Activated naive CD8-positive, alpha-beta T cell treated with anti-CD3 and anti-CD28 coated beads for 36 hours (primary cell): ENCODE measurements at places on chromosomes 5 and 9. TPM values are rescaled to one million over a fixed set of nuclear protein-coding genes. Genes with fewer than 3 reads are reported as not detected.
A peak's percentile ranks its signal among the peaks of the same experiment; 100 is the strongest.

LOX gene
- total RNA-seq: not detected

ZNF883 gene
- total RNA-seq: 1.9 TPM

DNA sequence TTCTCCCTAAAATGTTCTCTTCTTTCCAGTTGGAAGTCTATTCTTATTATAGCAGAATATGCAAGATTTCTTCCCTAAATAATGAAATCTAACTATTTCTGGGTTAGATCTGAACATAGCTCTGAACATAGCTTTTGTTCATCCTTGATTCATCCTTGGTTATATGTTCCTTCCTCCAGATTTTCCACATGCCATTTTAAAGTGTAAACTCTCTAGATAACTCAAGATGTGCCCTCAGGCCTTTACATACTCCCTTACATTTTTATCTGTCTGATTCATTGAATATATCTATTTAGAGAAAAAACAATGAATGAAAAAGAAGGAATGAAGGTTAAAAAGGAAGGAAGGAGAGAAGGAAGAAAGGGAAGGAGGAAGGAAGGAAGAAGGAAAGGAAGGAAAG is 100.9 kb downstream of the FBXO38 start:
- DNase-seq: no peak

DNA sequence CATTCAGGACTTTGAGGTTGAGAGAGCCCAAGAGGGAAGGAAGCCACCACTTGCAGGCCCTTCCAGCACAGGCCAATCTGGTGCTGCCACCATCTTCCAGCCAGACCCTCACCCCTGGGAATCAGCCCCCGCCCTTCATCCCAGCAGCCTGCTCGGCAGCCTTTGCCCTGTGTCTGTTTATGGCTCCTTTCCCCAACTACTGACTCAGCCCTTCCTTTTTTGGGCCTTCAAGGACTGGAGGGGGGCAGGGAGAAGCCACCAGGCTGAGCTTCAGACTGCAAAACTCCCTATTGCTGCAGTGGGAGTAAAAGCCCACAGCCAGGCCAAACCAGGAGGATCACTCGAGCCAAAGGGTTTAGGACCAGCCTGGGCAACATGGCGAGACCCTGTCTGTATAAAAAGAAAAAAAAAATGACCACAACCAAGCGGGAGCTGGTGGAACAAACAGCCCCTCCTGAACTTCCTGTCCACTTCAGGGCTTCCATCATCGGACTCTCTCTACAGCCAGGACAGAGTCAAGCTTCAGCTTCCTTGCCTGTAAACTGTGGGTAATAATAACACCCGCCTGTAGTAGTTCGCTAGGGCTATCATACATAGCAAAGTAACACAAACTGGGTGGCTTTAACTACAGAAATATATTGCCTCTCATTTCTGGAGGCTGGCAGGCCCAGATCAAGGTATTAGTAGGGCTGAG is 85.9 kb upstream of the IL17B start:
- DNase-seq: no peak

DNA sequence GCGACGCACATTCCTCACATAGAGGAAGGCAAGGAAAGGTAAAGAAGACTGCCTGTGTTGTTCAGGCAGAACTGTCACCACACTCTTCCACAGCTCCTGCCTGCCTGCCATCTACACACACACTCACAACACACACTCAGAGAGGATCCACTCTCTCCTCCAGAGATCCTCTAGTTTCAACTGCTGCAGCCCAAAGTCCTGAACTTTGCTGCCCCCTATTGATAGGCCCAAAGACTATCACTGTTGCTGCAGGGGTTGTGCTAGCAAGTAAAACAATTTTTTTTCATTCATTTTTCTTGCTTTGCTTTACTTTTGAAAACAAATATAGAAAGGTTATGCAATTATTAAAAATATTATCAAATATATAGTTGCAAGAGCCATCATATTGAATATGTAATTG is 5.9 kb upstream of the CFAP90 start:
- DNase-seq: no peak

GRCh38 chr5:77444356-77444755 is 47.8 kb downstream of the WDR41 start:
- no peak for DNase-seq

FAM221B gene
- total RNA-seq: not detected

NMUR2 gene
- total RNA-seq: not detected

- no peak for DNase-seq
Observed at GRCh38 chr5:150082374-150082773, 4.0 kb downstream of the CSF1R start.

- no peak for DNase-seq
Observed at GRCh38 chr5:120655828-120656435, 191.8 kb downstream of the PRR16 start.

- no peak for DNase-seq
Observed at GRCh38 chr5:135429301-135430134, 17.6 kb downstream of the DCANP1 start.

DNA sequence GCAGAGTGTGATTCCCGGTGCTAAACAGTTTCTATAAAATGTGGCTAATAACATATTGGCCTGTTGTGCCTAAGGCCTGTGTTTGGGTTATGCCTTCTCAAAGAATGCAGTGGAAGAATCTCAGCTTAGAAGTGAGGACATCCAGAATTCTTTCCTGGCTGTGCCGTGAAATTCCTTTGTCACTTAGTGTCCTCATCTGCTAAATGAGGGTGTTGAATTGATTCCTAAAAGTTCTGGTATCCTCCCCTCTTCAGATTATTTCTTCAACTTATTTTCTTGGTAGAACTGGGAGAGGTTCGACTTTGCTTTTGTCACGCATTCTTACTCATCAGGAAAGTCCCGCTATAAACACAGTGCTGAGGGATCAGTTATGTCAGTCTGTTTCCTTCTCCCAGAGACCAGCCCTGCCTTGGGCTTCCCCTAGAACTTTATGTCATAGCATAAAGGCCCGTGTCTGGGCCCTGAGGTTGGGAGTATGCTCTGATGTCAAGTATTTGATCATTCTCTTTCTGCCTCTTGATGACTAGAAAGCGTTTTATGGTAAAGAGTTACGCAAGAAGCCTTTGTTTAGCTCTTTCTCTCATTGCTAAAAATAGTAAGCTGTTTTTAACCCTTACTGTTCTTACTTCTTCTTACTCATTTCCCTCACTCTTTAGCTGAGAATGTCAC is 29.5 kb downstream of the MTAP start:
- peak; percentile 18 for DNase-seq

DNA sequence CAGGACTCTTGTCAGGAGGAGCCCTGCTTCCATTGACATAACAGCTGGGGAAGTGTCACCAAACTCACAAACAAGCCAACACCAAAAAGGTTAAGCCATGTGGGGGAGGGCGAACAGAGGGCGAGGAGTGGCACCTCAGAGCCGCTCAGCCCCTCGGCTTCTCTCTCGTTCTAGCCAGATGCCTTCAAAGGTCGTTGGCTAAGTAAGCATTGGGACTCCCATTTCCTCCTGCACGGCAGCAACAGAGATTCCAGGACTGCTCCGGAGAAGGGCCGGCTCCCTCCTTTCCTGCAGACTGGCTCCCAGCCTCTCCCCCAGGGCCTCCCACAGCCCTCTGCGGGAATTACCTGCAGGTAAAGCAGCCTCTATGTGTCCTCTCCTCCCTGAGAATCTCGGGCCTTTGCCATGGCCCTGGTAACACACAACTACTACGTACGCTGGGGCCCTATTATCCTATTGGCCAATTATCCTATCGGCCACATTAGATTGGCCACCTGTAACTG is 52.1 kb upstream of the RNU6ATAC start:
- DNase-seq: no peak

DNA sequence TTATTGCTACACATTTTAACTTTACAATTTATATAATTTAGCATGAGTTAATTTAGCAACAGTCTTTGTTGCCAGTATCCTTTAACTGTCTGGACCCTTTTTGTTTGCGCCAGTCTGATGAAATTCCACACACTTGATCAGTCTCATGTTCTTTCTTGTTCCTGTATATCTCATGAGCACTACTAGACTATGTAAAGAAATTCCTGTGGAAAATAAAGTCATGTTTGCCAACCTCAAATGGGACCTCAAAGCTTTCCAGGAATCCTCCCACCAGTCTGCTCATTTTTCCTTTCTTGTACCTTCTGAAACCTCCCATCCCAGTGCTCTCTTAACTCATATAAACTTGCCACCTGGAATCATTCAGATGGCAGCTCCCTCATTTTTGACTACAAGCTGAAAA is 8.0 kb downstream of the DMXL1 start:
- DNase-seq: no peak

DNA sequence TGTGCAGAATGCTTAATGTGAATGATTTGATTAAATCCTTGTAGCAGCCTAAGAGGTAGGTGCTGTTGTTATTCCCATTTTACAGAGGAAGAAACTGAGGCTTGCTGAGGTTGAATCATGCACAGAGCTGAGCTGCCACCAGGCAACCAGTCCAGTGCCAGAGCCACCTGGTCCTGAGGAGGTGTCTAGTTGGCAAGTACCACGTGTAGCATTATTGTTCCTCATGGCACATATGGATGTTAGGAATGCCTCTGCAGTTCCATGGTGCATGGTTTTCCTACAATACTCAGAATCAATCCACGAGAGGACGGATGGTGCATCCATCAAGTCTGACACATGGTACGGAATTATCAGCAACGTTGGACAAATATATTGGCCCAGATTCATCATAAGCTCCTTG is 8.9 kb downstream of the UBE2QL1 start:
- DNase-seq: no peak

DNA sequence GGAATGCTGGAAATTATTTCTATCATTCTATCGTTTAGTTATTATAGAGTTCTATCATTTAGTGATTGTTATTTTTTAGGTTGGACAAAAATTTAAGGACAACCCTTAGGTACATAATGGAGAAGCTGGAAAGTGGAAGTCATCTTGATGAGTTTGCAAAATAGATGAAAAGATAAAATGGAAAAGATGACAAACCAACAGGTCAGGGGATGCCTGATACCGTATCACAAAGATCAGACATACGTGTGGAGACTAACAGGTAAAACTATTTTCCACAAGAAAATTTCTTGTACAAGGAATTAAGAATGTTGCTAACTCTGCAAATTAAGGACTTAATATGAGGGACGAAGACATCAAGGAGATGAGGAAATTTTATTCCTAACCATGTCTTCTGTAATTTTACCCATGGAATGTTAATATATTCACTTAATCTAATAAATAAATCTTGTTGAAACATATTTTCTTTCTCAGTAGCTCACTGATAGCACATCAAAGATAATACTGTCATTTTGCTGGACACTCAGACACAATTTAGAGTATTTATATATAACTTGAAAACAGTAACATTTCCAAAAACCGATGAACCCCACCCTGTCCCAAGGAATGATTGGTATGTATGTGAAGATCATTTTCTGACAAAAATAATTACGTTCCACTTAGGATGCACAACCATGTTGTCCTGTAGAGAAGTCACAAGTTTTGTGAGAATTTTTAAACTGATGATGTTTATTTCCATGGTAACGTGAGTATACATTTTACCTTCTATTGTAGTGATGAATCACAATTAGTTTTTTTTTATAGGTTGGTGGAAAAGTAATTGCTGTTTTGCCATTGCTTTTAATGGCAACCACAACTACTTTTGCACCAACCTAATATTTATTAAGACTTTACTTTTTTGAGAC is 2.6 kb downstream of the LURAP1L start:
- DNase-seq: no peak

- no peak for DNase-seq
Observed at GRCh38 chr5:154110716-154111115, 71.9 kb downstream of the MFAP3 start.

TSLP gene
- 0.99 TPM for total RNA-seq

- no peak for DNase-seq
Observed at GRCh38 chr9:17739022-17739421, 160.2 kb downstream of the SH3GL2 start.

SLC27A4 gene
- total RNA-seq: 21.0 TPM

DNA sequence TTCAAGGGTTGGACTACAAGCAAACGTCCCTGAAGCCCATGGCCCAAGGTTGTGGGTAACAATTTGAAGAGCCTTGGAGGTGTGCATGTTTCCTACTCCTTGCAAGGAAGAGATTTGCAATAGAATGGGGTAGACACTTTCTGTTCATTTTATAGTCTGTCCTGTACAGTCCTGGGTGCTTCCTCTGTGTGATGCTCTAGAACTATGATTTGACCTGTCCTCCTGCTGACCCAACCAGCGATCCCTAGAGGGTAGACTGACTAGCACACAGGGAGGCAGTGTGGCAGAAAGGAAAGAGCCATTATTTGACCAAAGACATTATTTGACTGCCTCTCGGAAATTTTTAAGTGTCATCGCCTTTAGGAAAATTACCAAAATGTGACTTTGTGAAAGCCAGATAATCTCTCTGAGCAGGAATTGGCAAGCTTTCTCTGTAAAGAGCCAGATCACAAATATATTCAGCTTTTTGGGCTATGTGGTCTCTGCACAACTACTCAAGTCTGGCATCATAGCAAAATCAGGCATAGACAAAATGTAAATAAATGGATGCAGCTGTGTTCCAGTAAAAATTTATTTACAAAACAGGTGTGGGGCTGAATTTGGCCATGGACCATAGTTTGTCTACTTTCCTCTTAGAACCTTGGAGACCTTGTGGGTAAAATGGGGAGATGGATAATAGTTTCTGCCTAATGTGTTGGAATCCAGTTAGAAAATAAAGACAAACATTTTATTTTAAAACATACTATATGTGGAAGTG is 106.8 kb downstream of the DMRT2 start:
- no peak for DNase-seq

- DNase-seq: no peak
Observed at GRCh38 chr5:67223211-67223610, 26.6 kb upstream of the CD180 start.
